ENCODE measurements at places on chromosomes 13 and 19.

DNA sequence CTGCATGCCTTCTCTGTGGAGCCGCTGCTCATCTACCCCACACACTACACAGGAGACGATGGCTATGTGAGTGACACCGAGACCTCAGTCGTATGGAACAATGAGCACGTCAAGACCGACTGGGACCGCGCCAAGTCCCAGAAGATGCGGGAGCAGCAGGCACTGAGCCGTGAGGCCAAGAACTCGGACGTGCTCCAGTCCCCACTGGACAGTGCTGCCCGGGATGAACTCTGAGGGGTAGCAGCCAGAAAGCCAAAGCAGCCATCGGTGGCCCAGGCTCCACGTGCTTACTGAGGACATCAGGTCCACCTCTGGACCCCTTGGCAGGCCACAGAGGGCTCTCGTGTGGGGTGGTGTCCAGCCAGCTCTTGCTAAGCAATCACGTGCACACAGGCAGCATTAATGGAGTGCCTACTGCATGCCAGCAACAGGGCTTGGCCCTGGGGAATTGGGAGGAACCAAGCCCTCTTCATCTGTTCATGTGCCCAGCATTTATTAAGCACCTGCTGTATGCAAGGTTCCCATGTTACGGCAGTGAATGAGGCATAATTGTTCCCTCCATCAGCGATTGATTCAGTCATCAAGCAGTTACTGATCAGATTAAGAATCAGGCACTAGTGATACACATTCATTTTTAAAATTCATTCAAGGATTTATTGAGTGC, 25.9 kb downstream of the COLGALT1 start:
- no peak for DNase-seq

GRCh38 chr19:43779820-43780219, 953 bp downstream of the KCNN4 start:
- DNase-seq = peak; percentile 66

DNA sequence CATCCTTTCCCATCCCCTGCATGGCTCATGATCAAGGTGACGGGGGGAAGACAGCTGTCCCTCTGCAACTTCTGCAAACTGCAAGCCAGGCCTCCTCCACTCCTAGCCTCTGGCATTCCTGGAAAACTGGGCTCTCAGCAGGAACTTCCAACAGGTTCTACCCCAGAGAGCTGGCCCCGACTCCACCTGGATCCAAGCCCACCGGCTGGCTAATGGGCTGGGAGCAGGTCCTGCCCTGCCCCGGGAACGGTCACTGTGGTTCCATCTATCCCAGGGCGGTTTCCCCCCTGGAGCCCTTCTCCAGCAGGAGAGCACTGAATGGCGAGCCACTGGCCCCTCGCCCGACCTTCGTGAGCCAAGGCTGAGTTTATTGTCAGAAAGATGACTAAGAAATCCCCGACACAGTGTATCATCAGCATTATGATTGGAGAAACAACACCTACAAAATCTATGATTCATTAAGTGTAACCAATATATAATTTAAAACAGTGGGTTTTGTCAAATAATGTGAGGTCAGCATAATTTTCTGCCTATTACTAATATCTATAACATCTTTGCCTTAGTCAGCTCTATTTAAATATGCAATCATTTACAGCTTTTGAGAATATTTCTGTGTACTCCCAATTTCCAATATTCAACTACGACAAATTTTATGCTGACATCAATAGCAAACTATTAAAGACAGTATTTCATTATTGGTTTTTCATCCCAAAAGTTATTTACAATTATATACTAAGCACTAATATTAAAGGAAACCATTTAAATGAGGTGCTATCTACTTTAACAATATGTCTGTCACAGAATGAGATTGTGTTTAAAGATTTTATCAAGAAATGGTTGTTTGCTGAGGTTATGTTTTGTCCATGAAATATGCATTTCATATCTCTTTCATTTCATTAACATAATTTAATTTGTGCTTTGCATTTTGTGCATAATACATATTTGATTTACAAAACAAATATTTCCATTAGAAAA, 133.0 kb downstream of the URI1 start:
- no peak for DNase-seq

DNA sequence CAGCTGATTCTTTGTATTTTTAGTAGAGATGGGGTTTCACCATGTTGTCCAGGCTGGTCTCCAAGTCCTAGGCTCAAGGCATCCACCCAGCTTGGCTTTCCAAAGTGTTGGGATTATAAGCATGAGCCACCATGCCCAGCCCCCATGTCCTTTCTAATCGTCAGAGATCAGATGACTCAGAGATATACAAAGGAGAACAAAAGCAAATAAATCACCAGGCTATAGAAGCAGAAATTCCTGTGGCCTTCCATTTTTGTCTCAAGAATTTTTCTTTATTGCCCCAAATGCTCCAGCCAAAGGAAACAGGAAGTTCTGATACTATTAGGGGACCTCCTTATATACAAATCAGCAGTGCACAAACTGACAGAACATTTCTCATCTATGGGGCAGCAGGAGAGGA, 207.8 kb downstream of the RFC3 start:
- no peak for DNase-seq

- DNase-seq = no peak
These were observed 28.3 kb downstream of the DEDD2 start for GRCh38 chr19:42189133-42189532.

- no peak for DNase-seq
These were observed 21.9 kb upstream of the NDUFS7 start for GRCh38 chr19:1361601-1362386.

- DNase-seq = no peak
These were observed 17.3 kb downstream of the NUFIP1 start for GRCh38 chr13:44971656-44972595.

- DNase-seq = no peak
These were observed 24.1 kb upstream of the MIR17HG start for GRCh38 chr13:91323349-91323748.

Measured in hematopoietic multipotent progenitor cell treated with erythropoietin and hydrocortisone succinate and interleukin-3 and kit ligand, for 8 days (in vitro differentiated cells).